ENCODE measurements at places on chromosomes 12 and 14.

DNA sequence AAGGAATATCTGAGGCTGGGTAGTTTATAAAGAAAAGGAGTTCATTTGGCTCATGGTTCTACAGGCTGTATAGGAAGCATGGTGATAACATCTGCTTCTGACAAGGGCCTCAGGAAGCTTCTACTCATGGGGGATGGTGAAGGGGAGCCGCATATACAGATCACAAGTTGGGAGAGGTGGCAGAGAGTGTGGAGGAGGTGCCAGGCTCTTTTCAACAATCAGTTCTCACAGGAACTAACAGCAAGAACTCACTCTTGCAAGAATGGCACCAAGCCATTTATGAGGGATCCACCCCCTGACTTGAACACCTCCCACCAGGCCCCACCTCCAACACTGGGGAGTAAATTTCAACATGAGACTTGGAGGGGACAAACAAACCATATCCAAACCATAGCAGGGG lies 3.5 kb upstream of the TSPAN11 start:
- DNase-seq, result no peak

DNA sequence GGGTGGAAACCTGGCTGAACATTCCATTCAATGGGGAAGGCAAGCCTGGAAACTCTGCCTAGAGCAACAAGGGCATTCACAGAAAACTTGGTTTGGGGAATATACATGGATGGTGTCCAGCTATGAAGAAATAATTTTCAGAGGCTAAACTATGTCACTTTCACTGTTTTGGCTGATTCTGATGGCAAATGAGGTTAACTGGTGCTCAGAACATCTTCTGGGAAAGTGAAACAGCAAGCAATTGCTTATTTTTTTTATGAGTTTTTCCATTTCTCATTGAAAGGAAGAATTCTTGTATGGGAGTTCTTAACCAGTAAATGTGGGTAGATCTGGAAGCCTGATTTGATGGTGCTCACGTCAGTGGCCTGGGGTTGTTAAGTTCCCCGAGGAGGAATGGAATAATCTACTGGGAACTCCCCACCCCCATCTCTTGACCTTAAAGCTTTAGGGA lies 132.8 kb upstream of the BTG1 start:
- DNase-seq, result no peak

DNA sequence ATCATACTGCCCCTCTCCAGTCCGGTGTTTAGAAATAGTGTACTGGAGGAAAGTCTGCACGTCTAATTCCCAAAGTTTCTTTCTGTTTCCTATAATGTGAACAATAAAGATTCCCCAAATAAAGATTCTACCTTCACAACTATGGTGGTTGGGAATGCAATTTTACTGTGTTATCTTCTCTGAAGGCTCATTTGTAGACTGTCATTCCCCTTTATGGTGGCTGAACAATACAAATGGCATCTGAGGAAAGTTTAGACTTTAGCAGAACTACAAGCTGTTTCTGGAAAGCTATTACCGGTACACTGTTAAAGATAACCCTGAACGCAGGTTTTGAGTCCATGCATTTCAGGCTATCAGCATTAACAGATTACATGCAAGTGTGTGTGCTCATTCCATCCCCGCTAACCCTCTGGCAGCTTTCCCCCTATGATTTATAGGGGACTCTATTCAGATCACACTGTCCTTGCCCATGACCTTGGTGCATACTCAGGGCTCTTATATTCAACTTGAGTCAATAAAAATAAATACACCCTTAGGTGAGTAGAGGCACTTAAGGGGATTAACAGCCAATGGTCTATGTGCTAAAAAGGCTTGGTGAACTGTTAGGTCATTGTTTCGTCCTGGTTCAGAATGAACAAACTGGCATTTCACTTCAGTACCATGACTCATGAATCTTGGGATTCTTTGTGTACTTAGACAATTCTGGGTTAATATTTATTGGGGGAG lies 60.7 kb upstream of the PYGL start:
- DNase-seq, result no peak

DNA sequence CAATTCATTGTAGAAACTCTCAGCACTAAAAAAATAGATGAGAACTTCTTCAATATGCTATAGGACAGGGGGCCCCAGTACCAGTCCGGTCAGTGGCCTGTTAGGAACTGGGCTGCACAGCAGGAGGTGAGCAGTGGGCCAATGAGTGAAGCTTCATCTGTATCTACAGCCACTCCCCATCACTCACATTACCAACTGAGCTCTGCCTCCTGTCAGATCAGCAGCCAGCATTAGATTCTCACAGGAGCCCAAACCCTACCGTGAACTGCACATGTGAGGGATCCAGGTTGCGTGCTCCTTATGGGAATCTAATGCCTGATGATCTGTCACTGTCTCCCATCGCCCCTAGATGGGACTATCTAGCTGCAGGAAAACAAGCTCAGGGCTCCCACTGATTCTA lies 15.7 kb upstream of the ANO2 start:
- DNase-seq, result no peak

DNA sequence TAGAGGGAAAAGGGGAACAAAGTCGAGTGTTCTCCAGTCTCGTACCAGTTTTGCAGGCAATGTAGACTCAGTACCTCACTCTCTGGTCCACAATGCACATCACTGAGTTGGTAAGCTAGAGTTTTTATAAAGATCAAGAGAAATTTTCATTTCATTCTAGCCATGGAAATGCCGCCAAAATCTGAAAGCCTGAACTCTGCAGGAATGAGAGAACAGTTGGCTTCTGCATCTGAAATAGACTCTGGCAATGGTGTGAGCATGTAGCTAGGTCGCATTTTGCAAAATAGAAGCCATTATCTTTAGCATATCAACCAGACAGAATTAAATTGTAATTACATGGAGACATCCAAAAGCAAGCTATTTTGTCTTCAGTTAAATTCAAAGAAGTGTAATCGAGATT lies 381.0 kb downstream of the NOVA1 start:
- no peak for DNase-seq

- DNase-seq, result no peak
These were observed 1.6 kb downstream of the NXPH4 start for GRCh38 chr12:57218030-57218853.

DNA sequence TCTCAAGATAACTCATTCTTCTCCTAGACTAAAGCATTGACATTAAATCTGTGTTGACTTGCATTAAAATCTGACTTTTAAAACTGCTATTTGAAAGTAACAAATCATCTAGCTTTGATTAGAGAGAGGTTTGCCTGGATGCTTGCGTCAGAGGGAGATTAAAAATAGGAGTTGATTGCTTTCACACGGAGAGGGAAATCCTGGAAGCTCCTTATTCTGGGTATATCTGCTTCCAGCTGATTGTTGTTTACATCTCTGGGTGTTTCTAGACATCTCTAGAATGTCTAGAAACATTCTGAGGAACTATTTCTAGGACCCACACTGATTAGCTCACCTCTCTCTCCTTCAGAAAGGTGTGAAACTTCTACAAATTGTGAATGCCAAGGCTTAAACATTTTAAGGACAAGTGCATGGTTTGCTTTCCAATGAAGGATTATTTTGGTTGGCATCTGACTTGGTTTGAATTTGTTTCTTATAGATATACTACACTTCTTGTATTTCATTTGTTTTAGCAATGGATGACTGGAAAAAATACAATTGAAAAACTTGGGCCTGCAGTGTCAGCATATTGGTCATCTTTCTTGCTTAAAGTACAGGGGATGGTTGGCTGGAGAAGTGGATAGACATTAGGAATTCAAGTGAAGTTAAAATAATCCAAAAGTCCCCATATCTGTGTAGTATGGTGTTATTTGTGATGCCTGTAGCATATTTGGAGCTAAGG lies 2.1 kb downstream of the DIP2B start:
- DNase-seq, result no peak

GRCh38 chr12:130839770-130840404 lies 837 bp upstream of the STX2 start:
- no peak for DNase-seq

DNA sequence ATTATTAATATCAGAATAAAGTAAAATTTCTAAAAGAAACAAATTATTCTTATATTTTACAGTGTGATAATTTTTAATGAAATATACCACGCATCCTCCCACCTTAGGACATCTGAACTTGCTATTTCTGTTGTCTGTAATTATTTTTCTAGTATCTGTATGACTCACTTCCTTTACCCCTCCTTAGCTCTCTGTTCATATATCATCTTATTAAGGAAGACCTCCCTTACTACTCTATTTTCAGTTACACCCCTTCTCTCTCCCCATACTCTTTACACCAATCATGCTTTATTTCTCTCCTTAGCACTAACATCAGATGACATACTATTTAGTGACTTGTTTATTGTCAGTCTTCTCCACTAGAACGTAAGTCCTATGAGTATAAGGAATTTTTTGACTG lies 34.2 kb upstream of the C12orf50 start:
- no peak for DNase-seq

DNA sequence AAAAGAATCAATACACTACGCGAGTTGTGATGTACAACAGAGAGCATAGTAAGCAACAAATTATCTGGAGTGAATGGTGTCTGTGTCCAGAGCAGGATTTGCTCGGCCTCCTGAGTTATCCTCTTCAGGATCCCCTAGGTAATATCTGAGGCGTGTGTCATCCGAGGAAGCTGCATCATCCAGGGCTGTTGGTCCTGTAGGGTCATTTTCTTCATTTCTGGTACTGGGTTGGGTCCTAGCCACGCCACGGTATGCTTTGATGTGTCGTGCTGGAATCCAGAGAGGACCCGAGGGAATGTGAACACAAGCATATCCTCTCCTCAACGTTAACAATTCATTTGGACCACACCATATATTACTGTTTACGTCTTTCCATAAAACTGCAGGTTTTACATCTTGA lies 19.0 kb upstream of the CLEC4E start:
- DNase-seq, result no peak

GRCh38 chr12:88472775-88473174 lies 107.5 kb downstream of the KITLG start:
- DNase-seq, result no peak

DNA sequence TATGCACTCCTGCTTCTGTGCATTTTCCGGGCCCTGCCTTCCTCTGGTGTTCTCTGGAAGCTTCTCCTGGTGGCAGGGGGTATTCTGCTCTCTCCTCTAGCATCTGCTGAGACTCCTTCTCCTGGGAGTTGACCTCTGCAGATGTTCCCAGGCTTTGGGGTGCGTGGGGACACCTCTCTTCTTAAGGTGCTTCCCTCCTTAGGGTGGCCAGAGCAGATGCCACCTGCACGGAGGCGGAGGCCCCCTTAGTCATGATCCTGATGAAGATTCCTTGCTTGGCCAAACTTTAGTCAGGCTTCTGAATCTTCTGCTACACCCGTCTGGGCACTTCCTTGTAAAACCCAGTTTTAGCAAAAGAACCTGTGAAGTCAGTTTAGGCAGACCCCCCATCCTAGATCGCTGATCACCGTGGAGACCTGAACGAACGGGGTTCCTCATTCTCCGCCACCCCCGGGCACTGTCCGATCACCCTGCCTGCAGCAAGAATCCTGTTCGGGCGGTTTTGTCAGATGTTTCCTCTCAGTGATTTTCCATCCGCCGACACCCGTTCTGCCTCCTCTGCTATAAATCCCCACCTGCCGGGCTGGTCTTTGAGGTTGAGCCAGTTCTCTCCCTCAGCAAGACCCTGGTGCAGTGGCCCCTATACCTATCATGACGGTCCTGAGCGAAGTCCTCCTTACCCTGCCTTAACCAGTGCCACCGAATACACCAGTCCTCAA lies 111.9 kb downstream of the CALM1 start:
- no peak for DNase-seq

DNA sequence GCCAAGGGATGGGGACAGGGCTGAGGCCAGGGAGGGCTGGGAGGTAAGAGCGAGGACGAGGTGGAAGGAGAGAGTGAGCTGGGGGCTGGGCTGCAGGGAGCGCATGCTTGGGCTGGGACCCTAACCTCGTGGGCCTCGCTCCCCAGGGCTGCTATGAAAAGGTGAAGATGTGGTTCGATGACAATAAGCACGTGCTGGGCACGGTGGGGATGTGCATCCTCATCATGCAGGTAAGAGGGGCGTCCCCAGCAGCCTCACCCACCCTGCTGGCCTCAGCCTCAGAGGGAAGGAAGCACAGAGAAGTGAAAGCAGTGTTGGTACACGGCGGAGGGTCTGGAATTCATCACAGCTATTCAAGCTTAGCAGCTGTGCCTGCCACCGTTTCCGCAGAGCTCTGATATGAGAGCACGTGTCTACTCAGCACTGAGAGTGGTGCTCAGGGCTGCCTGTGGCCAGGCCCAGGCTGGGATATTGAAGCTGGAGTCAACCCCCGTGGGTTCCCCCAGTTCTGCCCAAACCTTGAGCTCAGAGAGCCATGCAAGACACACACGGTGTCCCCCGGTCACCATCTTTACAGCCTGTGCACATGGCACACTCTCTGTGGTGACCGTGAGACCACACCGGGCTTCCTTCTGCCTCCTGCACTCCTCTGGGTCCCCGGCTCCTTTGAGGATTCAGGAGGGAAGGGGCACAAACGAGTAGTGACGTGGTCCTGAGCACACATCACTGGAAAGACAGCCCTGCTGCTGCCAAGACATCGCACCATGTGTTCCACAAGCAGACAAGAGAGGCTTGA lies 204.6 kb downstream of the TSPAN9 start:
- DNase-seq, result no peak

DNA sequence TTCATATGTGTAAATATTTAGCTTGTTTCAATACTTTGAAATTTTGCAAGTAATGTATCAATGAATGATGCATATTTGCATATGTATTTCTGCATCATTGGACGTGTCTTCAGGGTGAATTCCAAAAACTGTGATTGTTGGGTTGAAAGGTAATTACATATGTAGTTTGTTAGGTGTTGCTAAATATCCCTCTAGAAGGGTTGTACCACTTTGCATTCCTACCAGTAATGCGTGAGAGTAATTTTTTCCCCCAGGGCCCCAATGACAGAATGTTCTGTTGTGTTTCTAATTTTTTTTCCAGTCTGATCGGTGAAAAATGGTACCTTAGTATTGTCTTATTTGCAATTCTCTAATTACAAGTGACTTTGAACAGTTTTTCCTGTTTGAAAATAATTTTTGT lies 408.9 kb downstream of the NAV3 start:
- DNase-seq, result no peak

GRCh38 chr14:52269982-52270381 lies 2.5 kb downstream of the PTGDR start:
- no peak for DNase-seq

DNA sequence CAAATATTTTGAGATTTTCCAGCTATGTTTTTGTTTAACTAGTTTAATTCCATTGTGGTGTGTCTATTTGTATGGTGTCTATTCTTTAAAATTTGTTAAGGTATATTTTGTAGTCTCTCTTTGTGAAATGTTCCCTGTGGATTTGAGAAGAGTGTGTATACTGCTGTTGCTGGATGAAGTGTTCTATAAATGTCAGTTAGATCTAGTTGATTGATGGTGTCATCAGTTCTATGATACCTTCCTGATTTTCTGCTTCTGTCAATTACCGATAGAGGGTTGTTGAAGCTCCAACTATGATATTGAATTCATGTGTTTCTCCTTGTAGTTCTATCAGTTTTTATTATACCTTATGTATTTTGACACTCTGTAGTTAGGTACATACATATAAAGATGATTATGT lies 53.1 kb downstream of the FUT8 start:
- DNase-seq, result no peak

Data from activated naive CD4-positive, alpha-beta T cell treated with Interleukin-2 at 50 U/mL for 16 hours (primary cell).